Stimulated activated CD8-positive, alpha-beta memory T cell treated with anti-CD3 and anti-CD28 coated beads, Interleukin-2, amount 100 ng/mL, for 48 hours (primary cell): ENCODE measurements at places on chromosomes 4 and X.

DNA sequence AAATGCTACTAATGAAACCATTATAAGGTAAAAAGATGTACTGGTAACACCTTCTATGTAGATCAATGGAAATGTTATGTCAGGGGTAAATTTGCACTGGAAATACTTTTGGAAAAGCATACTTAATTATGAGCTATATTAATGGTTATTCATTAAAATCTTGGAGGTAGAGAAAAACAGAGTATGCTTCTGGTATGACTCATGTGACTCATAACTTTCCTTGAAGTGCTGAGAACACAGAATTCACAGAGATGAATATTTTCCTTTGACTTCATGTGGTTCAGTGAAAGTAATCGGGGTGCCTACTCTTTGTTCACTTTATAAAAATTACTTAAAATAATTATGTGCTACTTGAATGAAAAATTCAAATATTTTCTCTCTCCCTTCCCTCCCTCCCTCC is 254.2 kb downstream of the KCTD8 start:
- no peak for DNase-seq

DNA sequence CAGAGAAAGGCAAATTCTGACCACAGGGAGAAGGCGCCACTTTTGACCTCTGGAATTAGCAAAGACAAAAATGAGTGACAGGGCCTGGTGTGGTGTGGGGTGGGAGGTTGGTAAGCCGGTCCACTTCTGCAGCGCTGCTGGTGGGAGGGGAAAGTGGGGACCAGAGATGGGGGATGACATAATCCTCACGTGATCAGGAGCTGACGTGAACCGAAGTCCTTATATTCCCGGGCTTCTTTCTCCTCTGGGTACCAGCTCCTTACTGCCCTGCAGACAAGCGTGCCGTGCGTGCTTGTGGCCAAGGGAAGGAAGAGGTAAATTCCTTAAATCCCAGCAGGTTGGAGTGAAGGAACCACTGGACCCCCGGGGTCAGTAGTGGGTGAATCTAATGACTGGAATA is at the start of gene TCEAL7:
TSS of gene TCEAL7 (plus strand) at position 249 of the 400 bp plus-strand sequence. CDS start 1,165 bp downstream, outside the sequence.
- no peak for DNase-seq

GRCh38 chr4:166981847-166982246 is 252.4 kb downstream of the SPOCK3 start:
- DNase-seq, result no peak

GRCh38 chr4:19562456-19562855 is 689.2 kb upstream of the SLIT2 start:
- DNase-seq, result no peak

DNA sequence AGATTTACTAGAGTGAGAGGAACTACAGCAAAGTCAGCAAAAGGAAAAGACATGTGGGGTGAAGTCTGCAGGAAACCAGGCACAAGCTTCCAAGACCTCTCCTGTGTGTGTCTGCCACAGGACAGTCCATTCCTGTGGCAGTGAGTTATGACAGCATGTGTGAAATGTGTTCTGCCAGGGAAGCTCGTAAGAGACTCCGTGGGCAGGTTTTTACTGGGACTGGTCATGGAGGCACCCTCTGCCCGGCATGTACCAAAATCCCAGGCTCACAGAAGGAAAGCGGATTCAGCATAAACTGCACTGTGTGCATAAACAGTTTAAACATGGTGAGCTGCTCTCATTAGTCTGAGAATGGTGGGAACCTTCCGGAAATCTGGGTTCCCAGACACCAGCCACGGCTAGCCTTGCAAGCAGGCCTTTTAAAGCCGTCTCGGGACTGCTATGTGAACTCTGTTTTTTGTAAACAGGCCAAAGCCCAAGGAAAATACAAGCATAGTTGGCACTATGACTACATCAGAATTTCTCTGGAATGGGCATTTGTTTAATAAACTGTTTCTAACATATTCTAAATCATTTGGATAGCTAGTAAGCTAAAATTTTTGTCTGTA is 288.5 kb downstream of the TENM3 start:
- no peak for DNase-seq

GRCh38 chr4:177667687-177668086 is 225.4 kb upstream of the AGA start:
- no peak for DNase-seq
